ENCODE measurements at places on chromosomes 2 and 18.
A peak's percentile ranks its signal among the peaks of the same experiment; 100 is the strongest.

GRCh38 chr2:176174824-176175708 is 13.4 kb upstream of the HOXD1 start:
- peak; percentile 81 for DNase-seq

GRCh38 chr18:63575681-63576080 is 11.5 kb upstream of the SERPINB13 start:
- DNase-seq = no peak

GRCh38 chr2:239868556-239869181 is 156.5 kb downstream of the NDUFA10 start:
- DNase-seq = no peak

GRCh38 chr2:15705839-15706386 is 114.2 kb downstream of the DDX1 start:
- DNase-seq = no peak

GRCh38 chr18:78006774-78007260 is 757.2 kb downstream of the GALR1 start:
- DNase-seq = no peak

Measured in H9 (cell line).